ENCODE measurements at places on chromosomes 1 and 21. TPM values are rescaled to one million over a fixed set of nuclear protein-coding genes. Genes with fewer than 3 reads are reported as not detected.

Gene TNFRSF1B
- 7.8 TPM for total RNA-seq

Gene FCRL6
- 0.16 TPM for total RNA-seq

Gene CEPT1
- total RNA-seq, result 67.4 TPM

Gene CFAP126
- not detected for total RNA-seq

Gene GSTM1
- not detected for total RNA-seq

Gene RPTN
- not detected for total RNA-seq

Gene TNFRSF8
- not detected for total RNA-seq

Gene NCAM2
- total RNA-seq, result 24.0 TPM

Gene PDIK1L
- 32.9 TPM for total RNA-seq

Gene PDXK
- total RNA-seq, result 67.3 TPM

Gene NTRK1
- 3.4 TPM for total RNA-seq

Gene CRABP2
- total RNA-seq, result 117 TPM

Gene PDC
- 285 TPM for total RNA-seq

Gene CYP4A11
- not detected for total RNA-seq

Gene ANGPTL1
- total RNA-seq, result 62.8 TPM

Gene ACTN2
- 43.1 TPM for total RNA-seq

Gene CYP4Z1
- 0.33 TPM for total RNA-seq

Gene AMY1C
- total RNA-seq, result not detected

Gene AADACL3
- 0.11 TPM for total RNA-seq

Gene NENF
- 24.9 TPM for total RNA-seq

Gene C1QB
- total RNA-seq, result 25.4 TPM

Gene CRP
- total RNA-seq, result not detected

Gene FMO4
- 5.7 TPM for total RNA-seq

Gene BTBD8
- total RNA-seq, result 151 TPM

Gene KIF1B
- 236 TPM for total RNA-seq

Gene ECM1
- 2.1 TPM for total RNA-seq

Gene ATF3
- 15.1 TPM for total RNA-seq

Gene TRIM17
- total RNA-seq, result 3.5 TPM

Gene FMO3
- total RNA-seq, result 0.49 TPM

Gene ERO1B
- total RNA-seq, result 15.3 TPM

Gene SLC35F3
- 6.5 TPM for total RNA-seq

Gene OR2T12
- total RNA-seq, result not detected

Gene COL11A1
- 239 TPM for total RNA-seq

Gene CD1B
- not detected for total RNA-seq

Gene ARHGEF16
- total RNA-seq, result 2.3 TPM

Gene ERG
- 13.6 TPM for total RNA-seq

Gene NEK2
- total RNA-seq, result 13.8 TPM

Gene GNG12
- 61.3 TPM for total RNA-seq

Gene ARHGAP30
- total RNA-seq, result 2.1 TPM

Gene MTF2
- total RNA-seq, result 98.0 TPM

Gene S100A3
- total RNA-seq, result 1.0 TPM

Gene ADAMTS4
- total RNA-seq, result 5.4 TPM

Gene SPATA21
- not detected for total RNA-seq

Gene GABRD
- 1.4 TPM for total RNA-seq

Gene CELA2B
- total RNA-seq, result not detected

Gene KRTAP10-3
- not detected for total RNA-seq

Gene CD2
- total RNA-seq, result not detected

Gene GALE
- total RNA-seq, result 19.2 TPM

Gene B3GALT2
- total RNA-seq, result 25.5 TPM

Gene CSF3R
- 8.8 TPM for total RNA-seq

Gene PERM1
- 1.3 TPM for total RNA-seq

Gene PLA2G4A
- 11.1 TPM for total RNA-seq

Gene LDLRAD2
- 3.5 TPM for total RNA-seq

Gene KRTAP11-1
- total RNA-seq, result not detected

Gene CASZ1
- total RNA-seq, result 58.1 TPM

Gene AMPD1
- 0.71 TPM for total RNA-seq

All from camera-type eye (tissue), 1 donor.